Astrocyte of the spinal cord (primary cell): ENCODE measurements at places on chromosomes 7 and 10.
A peak's percentile ranks its signal among the peaks of the same experiment; 100 is the strongest.

GRCh38 chr7:23530405-23530804, 1.4 kb downstream of the TRA2A start:
- DNase-seq = peak; percentile 30

DNA sequence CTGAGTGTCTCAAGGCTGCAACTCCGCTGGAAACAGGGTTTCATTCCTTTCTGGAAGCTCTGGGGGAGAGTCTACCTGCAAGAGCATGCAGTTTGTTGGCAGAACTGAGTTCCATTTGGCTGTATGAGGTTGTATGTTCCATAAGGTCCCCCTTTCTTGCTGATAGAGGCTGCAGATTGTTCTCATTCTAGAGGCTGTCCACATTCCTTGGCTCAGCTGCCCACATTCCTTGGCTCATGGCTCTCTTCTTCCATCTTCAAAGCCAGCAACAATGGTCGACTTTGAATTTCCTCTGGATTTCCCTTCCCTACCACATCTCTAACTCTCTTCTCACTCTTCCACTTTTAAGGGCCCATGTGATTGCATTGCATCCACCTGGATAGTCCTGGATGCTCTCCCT, 147.3 kb upstream of the CDCA7L start:
- no peak for DNase-seq

- DNase-seq = no peak
Measured at GRCh38 chr7:22356010-22356691, 803 bp downstream of the RAPGEF5 start.

DNA sequence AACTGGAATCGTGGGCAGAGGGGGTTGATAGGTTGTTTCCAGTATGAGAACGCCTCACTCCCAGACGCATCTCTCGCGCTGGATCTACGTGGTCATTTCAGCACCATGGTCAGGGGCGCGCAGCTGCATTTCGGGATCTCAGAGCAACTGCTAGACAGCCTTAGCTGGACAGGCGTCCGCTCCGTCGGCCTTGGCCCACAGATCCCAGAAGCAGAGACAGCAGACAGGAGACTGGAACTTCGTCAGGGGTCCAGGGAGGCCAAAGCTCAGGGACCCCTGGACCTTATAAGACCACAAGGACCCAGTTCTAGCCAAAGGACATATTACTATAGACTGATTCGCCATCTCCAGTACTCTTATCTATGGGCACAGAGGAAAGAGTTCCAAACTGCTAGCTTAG, 5.3 kb downstream of the NEUROG3 start:
- DNase-seq = peak; percentile 55

DNA sequence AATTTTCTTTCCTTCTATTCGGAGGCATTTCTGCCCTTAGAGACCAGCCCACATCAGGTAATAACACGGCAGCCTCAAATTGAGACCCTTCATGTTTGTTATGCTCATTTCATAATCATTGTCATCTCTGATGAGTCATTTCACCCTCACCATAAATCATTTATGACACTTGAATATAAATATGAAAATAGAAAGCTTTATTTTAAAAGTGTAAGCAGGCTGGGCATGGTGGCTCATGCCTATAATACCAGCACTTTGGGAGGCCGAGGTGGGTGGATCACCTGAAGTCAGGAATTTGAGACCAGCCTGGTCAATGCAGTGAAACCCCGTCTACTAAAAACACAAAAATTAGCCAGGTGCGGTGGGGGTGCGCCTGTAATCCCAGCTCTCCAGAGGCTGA, 57.4 kb upstream of the EGFR start:
- DNase-seq = no peak

DNA sequence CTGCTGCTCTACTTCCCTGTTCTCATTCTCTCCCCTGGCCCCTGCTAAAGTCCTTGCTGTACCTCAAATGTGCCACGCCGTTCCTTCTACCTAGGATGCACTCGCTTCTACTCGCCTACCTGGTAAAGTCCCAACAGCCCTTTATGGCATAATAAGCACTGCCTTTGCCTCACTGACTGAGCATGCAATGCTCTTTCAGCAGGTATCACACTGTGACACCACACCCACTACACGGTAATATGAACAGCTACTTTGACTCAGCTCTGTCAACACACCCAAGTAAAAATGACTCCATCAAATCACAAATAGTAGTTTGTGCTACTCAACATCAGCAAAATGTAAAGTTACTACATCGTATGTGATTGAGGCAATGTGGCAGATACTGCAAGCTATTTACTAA, 37.6 kb downstream of the FAM204A start:
- no peak for DNase-seq

DNA sequence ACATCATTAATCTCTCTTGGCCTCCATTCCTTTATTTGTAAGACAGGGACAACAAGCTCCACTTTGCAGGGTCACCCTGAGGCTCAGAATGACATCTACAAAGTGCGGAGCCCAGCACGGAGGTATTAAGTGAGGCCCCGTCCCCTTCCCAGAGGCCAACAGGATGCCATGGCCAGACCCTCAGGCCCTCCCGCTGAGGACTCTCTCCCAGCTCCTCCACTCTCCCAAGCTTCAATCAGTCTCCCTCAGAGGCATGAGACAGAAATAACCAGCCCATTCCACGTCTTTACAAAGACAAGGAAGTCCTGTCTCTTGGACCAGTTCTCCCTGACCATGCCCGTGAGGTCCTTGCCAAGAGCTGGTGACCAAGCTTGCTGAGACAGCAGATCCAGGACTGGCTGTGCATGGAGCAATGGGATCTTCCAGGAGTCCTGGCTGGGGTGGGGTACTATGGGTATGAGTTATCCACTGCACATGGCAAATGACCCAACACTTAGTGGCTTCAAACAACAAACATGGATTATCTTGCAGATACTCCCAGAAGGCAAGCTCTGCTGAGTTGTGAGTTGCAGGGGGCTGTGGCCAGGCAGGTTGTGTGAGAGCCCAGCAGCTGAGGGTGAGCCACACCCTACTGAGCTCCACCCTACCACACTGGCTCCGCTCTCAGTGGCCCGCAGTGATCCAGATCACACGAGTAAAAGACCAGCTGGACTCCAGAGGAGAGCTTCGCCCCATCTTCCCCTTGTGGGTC, 4.3 kb upstream of the PPIF start:
- DNase-seq = no peak

GRCh38 chr10:118771976-118772375, 17.2 kb upstream of the CACUL1 start:
- DNase-seq = no peak

GRCh38 chr10:89335226-89335625, 7.4 kb downstream of the IFIT3 start:
- DNase-seq = no peak

DNA sequence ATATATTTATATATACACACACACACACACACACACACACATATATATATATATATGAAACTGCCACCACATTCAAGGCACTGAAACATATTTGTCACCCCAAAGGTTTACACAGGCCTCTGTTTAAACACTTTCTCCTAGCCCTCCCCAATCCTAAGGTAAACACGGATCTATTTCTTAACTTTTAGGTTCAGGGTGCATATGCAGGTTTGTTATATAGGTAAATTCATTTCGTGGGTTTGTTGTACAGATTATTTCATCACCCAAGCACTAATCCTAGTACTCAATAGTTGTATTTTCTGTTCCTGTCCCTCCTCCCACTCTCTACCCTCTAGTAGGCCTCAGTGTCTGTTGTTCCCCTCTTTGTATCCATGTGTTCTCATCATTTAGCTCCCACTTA, 305.0 kb downstream of the GPR37 start:
- DNase-seq = no peak

- DNase-seq = peak; percentile 66
Measured at GRCh38 chr7:65397730-65398142, 24.1 kb downstream of the ZNF92 start.

DNA sequence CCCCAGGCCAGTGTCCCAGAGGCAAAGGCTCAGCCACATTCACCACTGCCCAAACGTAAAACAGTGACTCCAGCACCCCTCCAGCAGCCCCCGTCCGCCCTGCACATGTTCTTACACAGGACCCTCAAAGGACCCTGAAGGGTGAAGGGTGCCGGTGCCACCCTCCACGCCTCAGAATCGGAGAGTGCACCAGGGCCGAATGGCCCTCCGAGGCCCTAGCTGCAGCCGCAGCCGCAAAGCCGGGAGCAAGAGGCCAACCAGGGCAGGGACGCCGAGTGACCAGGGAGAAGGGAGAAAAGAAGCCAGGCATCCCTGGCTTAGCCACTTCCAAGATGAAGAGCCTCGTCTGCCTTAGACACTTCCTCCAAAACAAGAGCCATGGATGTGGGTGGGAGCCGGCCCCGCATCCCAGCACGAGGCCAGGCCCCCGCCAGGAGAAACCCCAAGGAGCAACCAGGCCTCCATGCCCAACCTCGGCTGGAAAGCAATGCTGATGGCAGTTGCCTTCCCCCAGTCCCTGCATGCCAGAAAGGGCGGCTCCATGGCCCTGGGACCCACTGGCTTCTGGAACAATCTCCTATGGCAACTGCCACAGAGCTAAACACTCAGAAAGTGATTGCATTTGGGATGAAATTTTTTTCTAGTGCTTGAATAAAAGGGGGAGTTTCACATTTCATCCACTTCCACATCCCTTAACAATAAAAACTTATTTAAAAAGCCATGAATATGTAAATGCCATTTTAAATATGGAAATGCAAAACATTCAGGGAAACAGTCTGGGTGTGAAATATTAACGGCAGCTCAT, 92.3 kb downstream of the MAD1L1 start:
- DNase-seq = no peak

DNA sequence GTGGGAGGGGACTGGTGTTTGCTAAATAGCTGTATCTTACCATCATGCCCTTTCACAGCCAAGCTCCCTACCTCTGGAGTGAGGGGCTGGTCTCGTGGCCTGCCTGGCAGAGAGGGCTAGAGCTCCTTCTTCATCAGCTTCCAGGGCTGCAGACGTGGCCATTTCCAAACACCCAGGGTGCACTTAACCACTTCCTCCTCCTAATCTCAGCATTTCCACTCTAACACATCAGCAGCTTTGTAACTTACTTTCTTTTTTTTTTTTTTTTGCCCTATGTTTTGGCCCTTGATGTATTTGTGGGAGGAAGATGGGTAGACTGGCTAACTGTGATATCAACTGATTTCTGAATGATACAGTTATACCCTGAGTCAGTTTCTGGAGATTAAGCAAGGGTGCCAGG, 27.4 kb downstream of the LRRC4 start:
- no peak for DNase-seq

DNA sequence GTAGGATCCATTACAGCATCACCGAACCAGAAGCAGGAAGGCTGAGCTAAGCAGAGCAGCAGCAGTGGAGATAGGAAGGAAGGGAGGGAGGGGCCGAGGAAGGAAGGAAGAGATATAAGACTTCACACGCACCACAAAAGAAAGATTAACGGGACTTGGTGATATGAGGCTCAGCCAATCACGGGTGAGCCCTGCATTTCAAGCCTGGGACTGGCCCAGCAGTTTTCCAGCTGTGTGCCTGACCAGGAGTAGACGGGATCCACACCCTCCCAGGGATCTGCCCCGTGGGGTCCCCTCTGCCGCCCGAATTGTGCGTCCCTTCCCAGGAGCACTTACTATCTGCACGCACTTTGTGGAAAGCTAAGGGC, 16.2 kb downstream of the ATG9B start:
- DNase-seq = no peak

DNA sequence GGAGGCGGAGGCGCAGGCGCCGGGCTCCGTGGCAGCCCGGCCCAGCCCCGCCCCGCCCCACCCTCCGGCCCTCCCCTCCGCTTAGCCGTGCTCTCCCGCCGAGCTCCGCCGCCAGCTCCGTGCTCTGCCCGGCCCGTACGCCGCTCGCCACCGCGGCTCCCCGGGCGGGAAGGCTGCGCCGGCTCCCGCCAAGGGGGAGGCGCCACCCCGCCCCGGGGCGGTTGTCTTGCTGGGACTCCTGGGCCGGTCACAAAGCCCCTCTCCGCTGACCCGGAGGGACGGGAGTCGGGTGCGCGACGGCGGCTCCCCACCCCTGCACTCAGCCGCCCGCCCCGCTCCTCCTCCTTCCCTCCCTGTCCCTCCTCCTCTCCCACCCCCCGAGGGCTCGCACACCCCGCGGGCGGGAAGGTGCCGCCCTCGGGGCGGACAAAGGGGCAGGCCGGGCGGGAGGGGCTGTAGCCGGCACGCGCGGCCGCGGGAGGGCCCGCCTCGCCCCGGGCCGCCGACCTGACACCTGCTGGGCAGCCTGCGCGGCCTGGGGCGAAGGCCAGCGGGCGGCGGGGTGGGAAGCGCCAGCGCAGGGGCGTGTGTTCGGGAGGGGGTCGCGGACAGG, 11.5 kb upstream of the SP8 start:
- no peak for DNase-seq

GRCh38 chr10:3978174-3978573, 193.2 kb upstream of the KLF6 start:
- DNase-seq = peak; percentile 80
